ACHN (cell line): ENCODE measurements at places on chromosomes 12 and 14.

DNA sequence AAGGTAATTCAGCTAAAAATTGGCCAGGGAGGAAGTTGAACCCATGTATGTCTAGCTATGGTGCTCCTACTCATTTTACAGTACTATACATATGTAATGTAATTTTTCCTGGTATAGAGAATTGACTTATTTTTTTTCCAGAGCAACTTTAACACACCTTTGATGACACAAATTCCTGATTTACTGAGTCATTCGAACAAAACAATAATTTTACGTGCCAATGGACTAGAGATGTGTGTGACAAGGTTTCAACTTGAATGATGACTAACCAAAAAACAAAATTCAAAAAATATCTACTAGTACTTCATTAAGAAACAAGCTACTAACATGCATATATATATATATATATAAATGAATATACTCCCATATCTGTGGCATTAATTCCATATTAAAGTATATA, 180.5 kb downstream of the KITLG start:
- DNase-seq = no peak

DNA sequence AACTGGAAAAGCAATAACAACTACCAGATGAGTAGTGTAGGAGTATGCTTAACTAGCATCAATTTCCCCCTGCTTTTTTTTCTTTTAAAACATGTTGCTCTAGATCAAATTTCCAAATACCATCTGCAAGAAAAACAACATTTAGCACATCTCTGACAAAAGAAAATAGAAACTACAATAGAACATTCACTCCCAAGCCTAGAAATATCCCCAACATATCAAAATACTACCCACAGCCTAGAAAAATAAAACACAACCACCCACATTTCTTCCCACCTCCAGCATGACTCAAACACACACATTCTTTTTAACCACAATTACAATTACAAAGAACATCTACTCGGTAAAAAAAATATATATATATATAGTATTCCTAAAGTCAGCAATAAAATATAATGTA, 120.0 kb downstream of the PPFIA2 start:
- no peak for DNase-seq

DNA sequence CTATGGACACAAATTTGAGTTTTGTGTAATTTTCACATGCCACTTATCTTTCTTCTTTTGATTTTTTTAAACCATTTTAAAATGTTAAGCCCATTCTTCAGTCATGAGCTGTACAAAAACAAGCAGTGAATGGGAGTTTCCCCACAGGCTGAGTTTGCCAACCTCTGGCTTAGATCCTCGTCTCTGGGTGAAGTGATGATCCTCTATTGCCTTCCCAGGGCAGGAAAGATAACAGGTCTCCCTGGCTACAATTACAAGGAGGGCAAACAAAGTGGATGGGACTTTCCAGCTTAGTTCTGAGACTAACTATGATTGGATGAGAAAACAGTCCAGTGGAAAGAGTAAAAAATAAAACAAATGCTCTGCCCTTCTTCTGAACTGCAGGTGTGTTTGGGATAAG, 203.7 kb downstream of the SPTSSA start:
- no peak for DNase-seq

GRCh38 chr14:89598548-89599186, 181.6 kb upstream of the FOXN3 start:
- no peak for DNase-seq

DNA sequence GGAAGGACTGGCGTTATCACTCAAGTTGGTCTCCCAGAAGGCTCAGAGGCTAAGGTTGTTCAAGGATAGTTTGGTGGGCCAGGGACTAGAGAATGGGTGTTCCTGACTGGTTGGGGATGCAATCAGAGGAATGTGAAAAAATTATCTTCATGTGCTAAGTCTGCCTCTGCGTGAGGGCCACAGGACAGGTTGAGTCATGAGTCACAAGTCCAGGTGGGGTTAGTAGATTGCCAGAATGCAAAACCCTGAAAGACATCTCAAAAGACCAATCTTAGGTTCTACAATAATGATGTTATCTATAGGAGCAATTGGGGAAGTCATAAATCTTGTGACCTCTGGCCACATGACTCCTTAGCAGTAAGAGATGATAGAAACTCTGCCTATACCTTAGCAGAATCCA, 220.1 kb upstream of the EEA1 start:
- no peak for DNase-seq

- DNase-seq = no peak
Measured at GRCh38 chr12:12079291-12079690, 8.6 kb downstream of the BCL2L14 start.

DNA sequence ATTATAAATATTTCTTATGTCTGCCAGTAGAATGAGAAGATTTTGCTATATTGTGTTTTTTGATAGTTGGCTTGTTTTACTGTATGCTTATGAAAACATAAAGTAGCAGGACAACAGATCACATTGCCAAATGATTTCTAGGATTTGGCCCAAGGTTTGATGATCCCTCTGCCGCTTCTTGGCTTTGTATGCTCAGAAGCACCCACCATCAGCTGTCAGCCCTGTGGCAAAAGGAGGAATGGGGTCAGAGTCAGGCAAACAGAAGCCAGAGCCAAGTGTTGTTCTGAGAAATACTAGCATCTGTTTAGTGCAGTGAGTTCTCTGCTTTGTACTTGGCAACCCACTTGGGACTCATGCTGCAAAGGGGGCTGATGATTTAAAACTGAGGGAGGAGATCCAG, 152.2 kb downstream of the PDE3A start:
- DNase-seq = no peak

DNA sequence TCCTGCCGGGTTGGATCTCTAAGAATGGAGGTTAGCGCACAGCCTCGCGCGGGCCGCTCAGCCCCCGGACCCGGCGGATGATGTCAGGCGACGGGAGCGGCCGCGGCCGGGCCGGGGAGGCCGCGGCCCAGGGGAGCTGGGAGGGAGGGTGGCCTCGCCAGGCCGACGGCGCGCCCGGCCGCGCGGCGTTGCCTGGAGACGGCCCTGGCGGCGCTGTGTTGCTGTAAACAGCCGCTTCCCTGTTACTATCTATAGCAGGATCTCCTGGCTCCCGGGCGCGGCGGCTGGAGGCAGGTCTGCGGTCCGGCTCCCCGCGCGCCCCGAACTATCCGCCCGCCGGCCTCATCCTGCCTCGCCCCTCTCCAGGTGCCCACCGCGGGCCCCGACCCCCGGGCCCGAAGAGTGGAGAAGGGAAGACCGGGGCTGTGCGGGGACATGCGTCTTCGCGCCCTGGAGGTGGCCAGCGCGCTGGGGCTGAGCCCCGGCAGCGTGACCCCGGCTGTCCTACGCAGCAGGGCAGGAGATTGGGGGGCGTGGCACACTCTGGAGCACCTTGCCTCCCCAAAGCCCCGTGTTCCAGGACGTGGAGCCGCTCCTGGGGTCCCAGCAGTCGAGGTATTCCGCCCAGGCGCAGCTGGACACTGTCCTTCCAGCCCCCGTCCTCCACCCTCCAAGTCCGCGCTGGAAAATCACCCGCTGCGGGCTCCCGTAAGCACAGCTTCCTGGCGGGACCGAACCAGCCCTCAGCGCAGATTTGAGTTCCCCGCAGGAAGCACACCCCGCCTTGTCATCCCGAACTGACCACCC, 1.4 kb upstream of the FOS start:
- DNase-seq = peak; percentile 85

- no peak for DNase-seq
Measured at GRCh38 chr14:91027561-91027960, 32.9 kb downstream of the RPS6KA5 start.

- peak; percentile 50 for DNase-seq
Measured at GRCh38 chr12:94649349-94650142, 811 bp downstream of the TMCC3 start.

DNA sequence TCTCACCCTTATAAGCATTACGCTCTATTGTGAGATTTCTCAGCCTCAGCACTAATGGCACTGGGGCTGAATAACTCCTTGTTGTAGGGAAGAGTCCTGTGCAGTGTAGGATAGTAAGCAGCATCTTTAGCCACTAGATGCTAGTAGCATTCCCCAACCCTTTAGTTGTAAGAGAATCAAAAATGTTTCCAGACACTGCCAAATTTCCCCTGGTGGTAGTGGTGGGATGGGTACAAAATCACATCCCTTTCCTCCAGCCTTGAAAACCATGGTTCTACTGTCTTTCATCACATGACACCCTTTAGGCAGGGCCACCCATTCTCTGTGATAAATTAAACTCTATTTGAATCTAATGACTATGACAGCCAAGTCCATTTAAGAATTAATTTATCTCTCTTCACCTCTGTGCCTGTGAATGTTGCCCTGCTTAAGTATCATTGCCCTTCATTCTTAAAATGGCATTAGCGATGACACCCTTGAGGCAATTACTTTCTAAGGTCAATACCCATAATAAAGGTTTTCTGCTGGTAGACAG, 199.4 kb downstream of the ANO4 start:
- DNase-seq = peak; percentile 24
